CD8-positive, alpha-beta T cell (primary cell): ENCODE measurements at places on chromosomes 5 and 9. TPM values are rescaled to one million over a fixed set of nuclear protein-coding genes. Genes with fewer than 3 reads are reported as not detected.

The GM2A gene
- total RNA-seq: 5.0 TPM

The AMBP gene
- not detected for total RNA-seq

The ENTREP1 gene
- total RNA-seq: not detected

The SOX30 gene
- total RNA-seq: not detected

The TTC23L gene
- not detected for total RNA-seq

The SHOC1 gene
- total RNA-seq: not detected

The PURA gene
- total RNA-seq: 4.3 TPM

The FLT4 gene
- 11.1 TPM for total RNA-seq

The PHYHD1 gene
- 1.0 TPM for total RNA-seq

The BTNL9 gene
- not detected for total RNA-seq

The ADAMTS19 gene
- not detected for total RNA-seq

The RNF208 gene
- total RNA-seq: 0.49 TPM

The NR4A3 gene
- total RNA-seq: 129 TPM

The SLC25A2 gene
- not detected for total RNA-seq

The C5orf24 gene
- total RNA-seq: 29.9 TPM

The SLC6A3 gene
- not detected for total RNA-seq

The ANGPTL2 gene
- total RNA-seq: not detected

The ALDH1A1 gene
- not detected for total RNA-seq

The CDC20B gene
- not detected for total RNA-seq

The ADGRD2 gene
- total RNA-seq: not detected

The TMEM161B gene
- 18.9 TPM for total RNA-seq

The CATSPER3 gene
- 0.39 TPM for total RNA-seq

The MARVELD2 gene
- total RNA-seq: 0.22 TPM

The GRXCR2 gene
- total RNA-seq: not detected

The GRIA1 gene
- total RNA-seq: not detected

The STPG3 gene
- not detected for total RNA-seq

The CYLC2 gene
- total RNA-seq: not detected
